Activated T-cell treated with anti-CD3 and anti-CD28 coated beads, Interleukin-2, amount 50 U/mL, for 1 hour (primary cell): ENCODE measurements at places on chromosomes 11 and 22.

DNA sequence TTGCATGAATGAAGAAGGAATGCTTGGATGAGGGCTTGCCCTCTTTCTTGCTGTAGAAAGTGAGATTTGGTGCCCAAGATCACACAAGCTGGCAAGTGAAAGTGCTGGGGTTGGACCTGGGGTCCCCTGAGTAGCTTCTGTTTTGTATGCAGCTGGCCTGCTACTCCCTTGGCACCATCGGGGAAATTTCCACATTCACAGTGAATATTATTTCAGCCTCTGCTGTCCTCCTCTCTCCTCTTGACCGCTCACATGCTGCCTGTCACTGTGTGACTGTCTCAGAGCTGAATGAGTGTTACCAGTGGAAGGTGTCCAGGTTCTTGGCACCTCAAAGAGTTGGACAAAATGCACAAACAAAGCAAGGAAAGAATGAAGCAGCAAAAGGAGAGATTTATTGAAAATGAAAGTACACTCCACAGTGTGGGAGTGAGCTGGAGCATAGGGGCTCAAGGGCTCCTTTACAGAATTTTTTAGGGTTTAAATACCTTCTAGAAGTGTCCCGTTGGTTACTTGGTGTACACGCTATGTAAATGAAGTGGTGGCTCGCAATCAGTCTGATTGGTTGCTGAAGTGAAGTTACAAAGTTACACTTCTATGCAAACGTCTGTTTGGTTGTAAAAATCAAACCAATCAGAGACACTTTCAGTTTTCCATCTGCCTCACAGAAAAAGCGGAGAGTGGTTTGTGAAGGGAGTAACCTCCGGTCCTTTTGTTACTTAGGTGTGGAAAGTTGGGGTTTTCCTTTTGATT lies 87.4 kb downstream of the DEPDC5 start:
- no peak for DNase-seq

- no peak for DNase-seq
Observed at GRCh38 chr11:131074573-131074972, 158.3 kb upstream of the SNX19 start.

GRCh38 chr11:32386770-32387377 lies 48.5 kb downstream of the WT1 start:
- no peak for DNase-seq

- no peak for DNase-seq
Observed at GRCh38 chr11:14520747-14521151, 563 bp upstream of the PSMA1 start.

GRCh38 chr22:44702479-44703198 lies 635 bp downstream of the PRR5 start:
- DNase-seq = no peak

GRCh38 chr11:34537636-34538035 lies 24.0 kb upstream of the ELF5 start:
- no peak for DNase-seq

DNA sequence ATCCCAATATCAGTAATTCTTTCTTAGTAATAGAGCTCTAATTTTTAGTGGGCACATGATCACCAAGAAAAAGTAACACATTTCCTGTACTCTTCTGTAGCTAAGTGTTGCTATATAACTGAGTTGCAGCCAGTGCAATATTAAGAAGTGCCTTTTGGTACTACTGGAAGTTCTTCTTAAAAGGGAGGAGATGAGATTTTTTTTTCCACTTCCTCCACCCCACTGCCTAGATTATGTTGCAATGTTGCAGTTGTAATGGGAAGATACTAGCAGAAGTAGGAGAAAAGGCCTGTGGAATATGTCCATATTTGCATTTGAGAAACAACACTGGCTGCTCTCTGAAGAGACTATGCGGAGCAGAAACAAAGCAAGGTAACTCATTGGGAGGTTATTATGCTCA lies 280.6 kb upstream of the ANO5 start:
- DNase-seq = no peak

- DNase-seq = no peak
Observed at GRCh38 chr11:31806928-31807798, 4.0 kb downstream of the PAX6 start.

GRCh38 chr11:74487875-74488274 lies 5.6 kb downstream of the LIPT2 start:
- no peak for DNase-seq

DNA sequence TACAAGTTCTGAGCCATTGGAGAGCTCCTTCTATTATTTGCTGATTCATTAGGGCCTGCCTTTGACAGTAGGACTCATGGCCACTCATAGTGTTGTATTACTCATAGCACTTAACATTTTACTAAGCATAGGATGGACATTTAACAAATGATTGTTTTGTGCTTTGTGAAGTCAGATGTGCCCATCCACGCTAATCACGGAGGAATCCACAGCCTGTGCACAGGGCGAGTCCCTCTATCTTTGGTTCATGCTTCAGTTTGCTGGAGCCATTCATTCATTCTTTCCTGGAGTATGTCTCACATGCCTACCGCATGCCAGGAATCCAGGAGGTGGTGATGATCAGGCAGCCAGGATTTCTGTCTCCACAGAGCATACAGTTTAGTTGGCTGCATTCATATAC lies 254.1 kb downstream of the NTM start:
- no peak for DNase-seq

- no peak for DNase-seq
Observed at GRCh38 chr22:48485149-48486133, 1342.2 kb downstream of the BRD1 start.

DNA sequence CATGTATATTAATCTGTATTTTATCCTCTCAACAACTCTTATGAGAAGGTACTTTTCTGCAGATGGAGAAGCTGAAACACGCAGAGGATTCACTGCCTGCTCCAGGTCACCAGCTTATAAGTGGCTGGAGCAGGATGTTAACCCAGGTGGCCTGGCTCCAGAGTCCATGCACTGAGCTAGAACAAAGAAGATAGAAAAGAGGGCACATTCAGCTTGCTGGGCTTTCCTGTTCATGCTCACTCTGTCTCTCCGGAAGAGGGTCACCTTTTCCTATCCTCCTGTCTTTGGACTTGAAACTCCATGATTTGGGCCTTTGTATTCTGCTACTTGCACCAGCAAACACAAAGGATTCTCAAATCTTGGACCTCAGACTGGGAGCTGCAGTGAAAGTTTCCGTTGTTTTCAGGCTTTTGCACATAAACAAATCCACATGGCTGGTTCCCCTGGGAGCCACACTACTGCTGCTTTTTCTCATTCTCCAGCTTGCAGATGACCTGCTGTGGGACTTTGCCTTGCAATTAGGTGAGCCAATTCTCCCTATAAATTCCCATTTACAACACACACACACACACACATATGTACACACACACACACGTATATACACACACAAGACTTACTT lies 117.3 kb upstream of the GRK3 start:
- no peak for DNase-seq

GRCh38 chr22:25661073-25661472 lies 80.9 kb upstream of the MYO18B start:
- no peak for DNase-seq

DNA sequence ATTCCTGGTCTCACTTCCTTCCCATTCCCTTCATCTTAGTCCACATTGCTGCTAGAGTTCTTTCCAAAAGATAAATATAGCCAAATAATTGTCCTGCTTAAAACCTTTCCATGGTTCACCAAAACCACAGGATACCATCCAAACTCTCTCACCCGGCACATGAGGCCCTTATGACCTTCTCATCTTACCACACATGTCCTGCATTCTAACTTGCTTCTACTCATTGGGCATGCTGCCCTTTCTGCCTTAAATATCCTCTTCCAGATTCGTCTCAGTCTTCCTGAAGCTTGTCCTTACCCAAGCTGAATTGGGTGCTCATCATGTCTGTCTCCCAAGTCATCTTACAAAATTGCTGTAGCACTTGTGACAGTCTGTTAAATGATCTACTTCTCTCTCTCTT lies 114.9 kb downstream of the MPPED2 start:
- DNase-seq = no peak
